ENCODE measurements at places on chromosomes 6 and 20.
A peak's percentile ranks its signal among the peaks of the same experiment; 100 is the strongest.

DNA sequence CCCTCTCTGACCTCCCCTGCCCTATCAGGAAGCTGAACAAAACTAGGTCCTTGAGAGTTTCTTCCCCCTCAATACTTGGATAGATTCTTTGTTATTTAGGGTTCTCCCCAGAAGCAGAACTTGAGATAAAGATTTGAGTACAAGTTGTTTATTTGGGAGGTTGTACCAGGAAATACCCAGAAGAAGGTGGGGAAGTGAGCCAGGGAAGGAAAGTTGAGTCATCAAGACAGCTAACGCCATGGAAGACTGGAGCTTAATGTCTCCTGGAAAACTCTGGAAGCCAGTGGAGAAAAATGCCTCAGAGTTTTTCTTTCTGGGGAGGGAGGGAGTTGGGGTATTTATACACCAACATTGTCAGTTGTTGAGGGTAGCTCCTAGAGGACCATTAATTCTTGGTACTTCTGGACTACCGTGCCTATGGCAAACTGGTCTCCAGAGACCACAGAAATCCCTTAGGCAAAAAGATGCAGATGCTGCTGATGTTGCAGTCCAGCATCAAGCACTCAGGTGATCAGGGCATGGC lies 102.6 kb upstream of the ZFP64 start:
- DNase-seq, result no peak

DNA sequence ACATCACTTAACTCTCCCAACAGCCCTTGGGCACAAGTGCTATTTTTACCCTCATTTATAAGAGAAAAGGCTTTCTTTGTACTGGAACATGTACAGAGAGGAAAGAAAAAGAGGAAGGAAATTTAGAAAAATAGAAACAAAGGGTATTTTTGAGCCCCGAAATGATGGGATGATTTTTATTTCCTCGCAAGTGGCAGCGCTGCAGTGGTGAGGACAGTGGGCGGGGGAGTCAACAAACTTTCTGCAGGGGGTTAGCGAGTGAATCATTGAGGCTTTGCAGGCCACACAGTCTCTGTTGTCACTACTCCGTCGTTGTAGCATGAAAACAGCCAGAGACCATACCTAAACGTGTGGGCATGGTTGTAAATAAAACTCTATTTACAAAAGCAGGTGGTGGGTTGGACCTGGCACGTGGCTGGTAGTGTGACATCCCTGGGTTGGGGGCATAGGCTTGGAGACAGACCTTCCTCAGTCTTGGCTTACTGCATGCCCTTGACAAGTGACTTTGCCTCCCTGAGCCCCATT lies 25.5 kb upstream of the OCSTAMP start:
- DNase-seq, result no peak

GRCh38 chr6:140083375-140083774 lies 708.9 kb upstream of the CITED2 start:
- DNase-seq, result no peak

GRCh38 chr20:32462900-32463641 lies 104.9 kb downstream of the ASXL1 start:
- DNase-seq, result no peak

DNA sequence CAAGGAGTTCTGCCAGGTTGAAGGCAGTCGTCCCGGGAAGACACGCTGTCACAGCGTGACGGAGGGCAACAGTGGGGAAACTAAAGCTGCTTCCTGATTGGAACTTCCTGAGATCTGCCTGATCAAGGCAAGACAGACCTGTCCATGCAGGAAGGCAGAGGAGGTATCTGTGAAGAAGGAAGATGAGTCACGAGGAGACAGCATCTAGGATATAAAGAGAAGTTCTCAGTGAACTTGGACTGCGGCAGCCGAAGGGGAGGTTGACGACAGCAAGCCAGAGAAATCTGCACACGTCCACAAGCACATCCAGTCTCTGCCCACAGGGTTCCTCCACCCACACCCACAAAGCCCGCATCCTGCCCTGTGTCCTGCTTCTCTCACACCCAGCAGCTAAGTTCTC lies 38.6 kb downstream of the PREP start:
- DNase-seq, result no peak

- DNase-seq, result no peak
Observed at GRCh38 chr20:33681728-33682353, 4.3 kb downstream of the E2F1 start.

DNA sequence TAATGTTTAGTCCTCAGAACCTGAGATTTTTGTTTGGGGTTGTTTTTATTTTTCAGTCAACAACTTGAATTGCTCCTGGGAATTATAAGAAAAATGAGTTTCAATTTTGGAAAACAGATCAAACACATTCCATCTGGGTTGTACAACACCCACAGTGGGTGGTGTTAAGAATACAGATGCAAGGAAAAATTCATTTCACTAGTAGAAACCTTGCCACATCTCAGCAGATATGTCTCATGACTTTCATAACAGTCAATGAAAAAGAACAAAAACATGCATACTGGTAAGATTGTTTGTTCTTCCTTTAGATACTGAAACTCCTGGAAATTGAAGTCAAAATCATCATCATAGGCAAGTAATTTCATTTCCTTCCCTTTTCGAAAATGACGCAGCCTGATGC lies 78.9 kb downstream of the MOXD1 start:
- peak; percentile 29 for DNase-seq

GRCh38 chr20:54476169-54477009 lies 996 bp downstream of the DOK5 start:
- DNase-seq, result no peak

- no peak for DNase-seq
Observed at GRCh38 chr6:56659721-56660380, 17.2 kb upstream of the DST start.

GRCh38 chr20:54048891-54049545 lies 21.4 kb downstream of the BCAS1 start:
- DNase-seq, result no peak

- DNase-seq, result no peak
Observed at GRCh38 chr20:1472556-1473245, 6.1 kb upstream of the NSFL1C start.

GRCh38 chr20:49687595-49688567 lies 25.8 kb downstream of the B4GALT5 start:
- no peak for DNase-seq

GRCh38 chr6:4021854-4022695 lies 56.9 kb downstream of the FAM217A start:
- DNase-seq, result no peak

DNA sequence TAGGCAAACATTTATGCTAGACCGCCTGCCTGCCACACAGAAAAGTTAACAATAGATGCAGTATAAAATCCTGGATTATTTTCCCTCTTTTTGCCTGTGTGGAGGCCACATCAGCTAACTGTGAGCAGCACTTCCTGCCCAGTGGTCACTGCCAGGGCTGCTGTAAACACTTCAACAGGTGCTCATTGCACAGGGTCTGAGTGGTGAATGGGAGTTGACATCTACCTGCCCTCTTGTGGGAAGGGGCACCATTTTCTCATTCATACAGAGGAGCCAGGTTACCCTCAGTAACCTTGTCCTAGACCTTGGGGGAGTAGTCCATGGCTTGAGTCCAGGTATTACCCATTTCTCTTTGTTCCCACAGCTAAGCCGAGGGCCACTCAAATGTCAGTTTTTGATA lies 235.3 kb downstream of the TMEM242 start:
- no peak for DNase-seq

GRCh38 chr6:73471686-73472290 lies 10.3 kb downstream of the MTO1 start:
- DNase-seq, result no peak

GRCh38 chr6:42915732-42916131 lies at the start of gene PTCRA:
TSS of gene PTCRA (plus strand) at chr6:42916053. CDS start at chr6:42916070, 17 bp downstream.
- no peak for DNase-seq

DNA sequence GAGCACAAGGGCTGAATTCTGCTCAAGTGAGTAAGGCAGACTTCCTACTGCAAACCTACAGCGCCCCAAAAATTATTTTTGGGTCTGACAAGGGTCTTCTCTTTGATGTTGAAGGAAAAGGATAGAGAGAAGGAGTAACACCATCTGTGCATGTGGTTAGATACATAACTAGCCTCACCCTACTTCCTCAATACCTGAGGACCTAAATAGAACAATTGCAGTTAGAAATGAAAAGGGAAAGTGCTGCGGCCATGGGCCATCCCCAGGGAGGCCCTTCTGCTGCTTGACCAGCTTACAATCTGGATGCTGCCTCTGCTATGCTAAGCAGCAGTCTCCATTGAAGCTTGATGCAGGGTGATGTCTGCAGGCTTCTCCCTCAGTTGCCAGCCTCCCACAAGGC lies 63.2 kb upstream of the ARMH2 start:
- no peak for DNase-seq

DNA sequence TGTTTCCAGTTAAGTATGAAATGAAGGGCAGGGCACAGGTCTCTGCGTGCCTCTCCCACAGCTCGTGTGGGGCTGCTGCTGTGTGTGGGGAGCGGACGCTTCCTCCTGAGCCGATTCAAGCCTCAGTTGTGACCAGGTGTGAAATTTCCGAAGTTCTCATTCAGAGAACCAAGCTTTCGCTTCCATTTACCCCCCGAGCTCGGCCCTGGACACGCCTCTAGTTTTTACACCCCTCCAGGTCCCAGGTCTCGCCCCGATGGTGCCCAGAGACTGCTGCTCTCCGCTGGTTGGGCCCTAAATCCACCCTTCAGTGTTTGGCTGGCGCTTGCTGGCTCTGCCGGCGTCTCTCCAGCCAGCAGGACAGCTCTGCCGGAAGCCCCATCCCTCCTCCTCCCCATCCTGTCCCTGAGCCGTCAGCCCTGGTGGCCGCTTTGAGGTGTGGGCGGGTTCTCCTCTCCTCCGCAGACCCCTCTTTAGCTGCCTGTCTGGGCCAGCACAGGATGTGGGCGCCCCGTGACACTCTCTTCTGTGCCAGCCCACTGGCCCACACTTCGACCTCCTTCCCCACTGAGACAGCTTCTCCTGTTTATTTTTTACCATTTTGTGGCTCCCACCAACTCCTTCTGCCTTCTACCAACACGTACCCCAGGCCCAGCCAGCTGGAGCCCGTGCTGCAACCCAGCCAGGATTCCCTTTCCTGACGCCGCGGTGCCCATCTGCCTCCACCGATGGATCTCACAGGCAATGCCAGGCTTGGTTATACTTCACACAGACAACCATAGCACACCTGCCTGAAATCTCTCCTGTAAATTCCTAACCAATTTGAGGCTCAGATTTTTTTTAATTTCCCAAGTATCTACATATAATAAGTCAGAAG lies 142.8 kb downstream of the DLL1 start:
- DNase-seq, result no peak

- no peak for DNase-seq
Observed at GRCh38 chr6:92275150-92275549, 1144.2 kb downstream of the EPHA7 start.

- DNase-seq, result peak; percentile 27
Observed at GRCh38 chr6:131652472-131652871, 15.4 kb downstream of the ENPP3 start.

DNA sequence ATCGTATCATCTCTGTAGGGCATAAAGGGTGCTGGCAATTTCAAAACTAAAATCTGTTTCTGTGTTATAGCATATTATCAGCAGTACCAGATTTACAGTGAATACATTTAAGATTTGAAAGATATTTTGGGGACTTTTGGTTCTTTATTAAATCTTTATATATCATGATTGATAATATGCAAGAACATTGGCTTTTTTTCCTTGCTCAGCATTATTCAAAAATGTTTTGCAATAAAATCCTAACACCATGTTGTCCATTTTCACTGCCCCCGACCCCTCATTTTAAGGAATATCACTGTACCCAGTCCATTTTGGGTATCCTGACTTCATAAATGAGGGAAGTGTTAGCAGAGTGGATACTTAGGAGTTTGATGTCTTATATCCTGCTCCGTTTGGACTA lies 16.3 kb downstream of the FARS2 start:
- no peak for DNase-seq

DNA sequence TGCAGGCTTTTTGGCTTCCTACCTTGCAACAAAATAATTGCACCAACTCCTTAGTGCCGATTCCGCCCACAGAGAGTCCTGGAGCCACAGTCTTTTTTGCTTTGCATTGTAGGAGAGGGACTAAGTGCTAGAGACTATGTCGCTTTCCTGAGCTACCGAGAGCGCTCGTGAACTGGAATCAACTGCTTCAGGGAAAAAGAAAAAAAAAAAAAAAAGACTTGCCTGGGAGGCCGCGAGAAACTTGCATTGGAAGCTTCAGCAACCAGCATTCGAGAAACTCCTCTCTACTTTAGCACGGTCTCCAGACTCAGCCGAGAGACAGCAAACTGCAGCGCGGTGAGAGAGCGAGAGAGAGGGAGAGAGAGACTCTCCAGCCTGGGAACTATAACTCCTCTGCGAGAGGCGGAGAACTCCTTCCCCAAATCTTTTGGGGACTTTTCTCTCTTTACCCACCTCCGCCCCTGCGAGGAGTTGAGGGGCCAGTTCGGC lies 420 bp downstream of the SOX4 start:
- DNase-seq, result peak; percentile 33

GRCh38 chr6:109891924-109892323 lies 86.2 kb upstream of the GPR6 start:
- DNase-seq, result no peak

DNA sequence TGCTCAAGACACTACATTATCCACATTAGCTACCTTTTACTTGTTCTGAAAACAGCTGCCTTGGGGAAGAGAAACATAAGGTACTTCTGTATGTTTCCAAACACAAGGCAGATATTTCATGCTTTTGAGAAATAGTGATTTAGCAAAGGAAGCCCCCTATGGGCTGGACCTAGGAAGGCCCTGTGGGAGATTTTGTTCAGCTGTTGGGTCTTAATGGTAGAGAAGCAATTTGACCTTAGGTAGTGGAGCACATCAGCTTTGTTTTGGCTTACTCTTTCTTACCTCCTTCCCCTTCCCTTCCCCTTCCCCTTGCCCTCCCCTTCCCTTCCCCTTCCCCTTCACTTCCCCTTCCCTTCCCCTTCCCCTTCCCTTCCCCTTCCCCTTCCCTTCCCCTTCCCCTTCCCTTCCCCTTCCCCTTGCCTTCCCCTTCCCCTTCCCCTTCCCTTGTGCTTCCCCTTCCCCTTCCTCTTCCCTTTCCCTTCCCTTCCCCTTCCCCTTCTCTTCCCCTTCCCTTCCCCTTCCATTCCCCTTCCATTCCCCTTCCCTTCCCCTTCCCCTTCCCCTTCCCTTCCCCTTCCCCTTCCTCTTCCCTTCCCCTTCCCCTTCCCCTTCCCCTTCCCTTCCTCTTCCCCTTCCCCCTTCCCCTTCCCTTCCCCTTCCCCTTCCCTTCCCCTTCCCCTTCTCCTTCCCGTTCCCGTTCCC lies 84.6 kb downstream of the ANKS1A start:
- no peak for DNase-seq

GRCh38 chr6:75334266-75335040 lies 49.9 kb upstream of the TMEM30A start:
- peak; percentile 71 for DNase-seq

DNA sequence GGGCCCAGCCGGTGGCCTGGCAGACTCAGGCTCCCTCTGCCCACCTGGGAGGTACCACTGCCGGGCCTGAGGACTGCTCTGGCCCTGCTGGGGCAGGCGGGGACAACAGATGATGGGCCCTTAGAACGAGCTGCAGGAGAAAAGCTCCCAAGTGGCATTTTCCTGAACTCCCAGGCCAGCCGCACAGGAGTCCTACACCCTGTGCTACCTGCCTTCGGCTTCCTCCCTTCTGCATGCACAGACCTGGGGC lies 41.3 kb downstream of the DSTN start:
- no peak for DNase-seq
